Suppressor macrophage treated with lipopolysaccharide for 4 hours (primary cell): ENCODE measurements at places on chromosomes 3 and 15.

GRCh38 chr3:112606098-112606497, 34.8 kb downstream of the CCDC80 start:
- no peak for DNase-seq

DNA sequence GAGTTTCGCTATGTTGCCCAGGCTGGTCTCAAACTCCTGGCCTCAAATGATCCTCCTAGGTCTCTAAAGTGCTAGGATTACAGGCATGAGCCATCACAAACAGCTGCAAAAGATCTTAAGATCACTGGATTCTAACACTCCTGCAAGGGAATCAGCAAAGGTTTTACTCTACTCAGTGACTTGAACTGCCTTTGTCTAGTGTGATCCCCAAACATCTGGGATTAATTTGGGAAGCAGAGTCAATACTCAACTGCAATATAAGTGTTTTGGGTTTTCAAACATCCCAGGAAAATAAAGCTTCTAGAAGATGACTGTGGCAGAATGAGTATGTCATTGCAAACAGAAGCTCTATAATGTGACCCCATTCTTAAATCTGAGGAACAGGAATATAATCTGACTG, 7.2 kb downstream of the SPG21 start:
- DNase-seq = no peak

GRCh38 chr15:83144771-83145170, 37.3 kb downstream of the TM6SF1 start:
- no peak for DNase-seq

- peak; percentile 25 for DNase-seq
These were observed 13.1 kb downstream of the SLC7A14 start for GRCh38 chr3:170572665-170573253.

GRCh38 chr3:47420044-47420430, 39.2 kb downstream of the PTPN23 start:
- no peak for DNase-seq

- DNase-seq = no peak
These were observed 36.9 kb downstream of the NCK1 start for GRCh38 chr3:136898954-136899353.

- no peak for DNase-seq
These were observed 958.7 kb downstream of the AGBL1 start for GRCh38 chr15:87038404-87038803.

DNA sequence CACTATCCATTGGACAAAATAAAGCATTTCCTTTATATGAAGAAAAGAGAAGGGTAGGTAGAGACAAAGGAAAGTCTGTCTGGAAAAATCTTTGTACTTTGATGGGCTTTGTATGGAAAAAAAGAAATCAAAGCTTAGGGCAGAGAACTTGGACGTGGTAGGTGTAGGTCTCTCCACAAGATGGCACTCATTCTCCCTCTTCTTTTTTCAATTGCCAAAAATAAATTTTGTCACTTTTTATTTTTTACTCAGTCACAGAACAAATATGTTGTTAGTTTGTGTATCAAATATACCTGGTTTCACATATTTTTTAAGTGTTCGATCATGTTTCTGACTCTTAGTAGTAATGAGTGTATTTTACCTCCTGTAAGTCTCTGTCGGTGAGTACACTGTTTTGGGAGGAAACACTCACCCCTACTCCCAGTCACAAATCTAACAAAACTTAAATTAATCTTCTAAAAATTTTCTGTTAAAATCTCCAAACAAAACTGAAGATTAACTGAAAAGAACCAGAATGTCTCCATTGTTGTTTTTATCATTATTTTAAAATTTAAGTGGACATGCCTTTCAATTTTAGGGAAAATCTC, 415.8 kb upstream of the GOLIM4 start:
- peak; percentile 6 for DNase-seq
